ENCODE measurements at places on chromosomes 4 and X.

DNA sequence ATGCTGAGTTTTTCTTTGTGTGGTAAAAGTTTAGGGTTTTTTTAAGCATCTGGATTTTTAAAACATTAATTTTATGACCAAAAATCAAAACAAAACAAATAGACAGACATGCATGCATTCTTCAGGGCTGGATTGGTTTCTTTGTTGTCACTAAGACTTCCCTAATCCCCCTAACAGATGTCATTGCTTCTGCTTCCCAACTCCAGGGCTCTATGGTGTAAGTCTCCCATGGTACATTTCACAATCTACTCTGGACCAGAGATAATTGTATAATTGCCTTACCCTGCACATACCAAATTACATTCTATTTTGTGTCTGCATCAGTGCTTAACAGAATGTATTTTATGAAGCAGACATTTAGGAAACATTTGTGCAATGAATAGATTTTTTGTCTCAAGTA is 529.1 kb upstream of the SMIM31 start:
- DNase-seq: no peak

DNA sequence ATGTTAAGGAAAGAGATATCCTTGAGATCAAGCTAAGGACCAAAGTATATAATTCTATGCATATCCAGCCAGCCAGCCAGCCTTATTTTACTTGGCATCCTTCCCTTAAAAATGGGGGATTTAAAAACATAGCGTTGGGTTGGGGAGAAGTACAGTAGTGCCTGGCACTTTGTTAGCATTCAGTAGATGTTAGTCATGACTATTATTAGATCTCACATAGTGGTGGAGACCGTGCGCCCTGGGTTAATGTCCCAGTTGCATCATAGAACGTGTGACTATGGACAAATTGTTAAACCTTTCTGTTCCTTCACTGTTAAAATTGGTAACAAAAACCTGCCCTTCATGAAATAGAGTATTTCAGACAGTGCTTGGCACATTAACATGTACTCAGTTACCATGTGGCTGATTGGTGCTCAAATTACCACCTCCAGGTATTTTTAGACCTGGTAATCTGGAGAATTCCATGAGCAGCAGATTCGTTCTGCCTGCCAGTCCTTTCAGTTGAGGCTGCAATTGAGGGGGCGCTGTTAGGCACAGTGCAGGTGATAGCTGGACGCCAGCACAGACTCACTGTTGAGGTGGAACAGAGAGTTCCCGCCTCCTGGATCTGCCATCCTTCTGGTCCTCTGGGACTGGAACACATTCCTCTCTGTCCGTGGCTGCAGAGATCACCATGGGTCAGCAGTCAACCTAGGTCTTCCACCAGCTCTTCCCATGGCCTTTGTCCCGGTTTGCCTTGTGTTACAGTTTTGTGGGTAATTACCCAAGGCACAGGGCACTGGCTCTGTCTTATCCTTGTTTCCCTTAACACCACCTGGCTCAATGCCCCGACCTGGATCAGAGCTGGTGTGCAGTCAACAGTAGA is 31.7 kb downstream of the RBBP7 start:
- DNase-seq: no peak

- no peak for DNase-seq
Measured at GRCh38 chr4:141801558-141801957, 165.2 kb downstream of the IL15 start.

DNA sequence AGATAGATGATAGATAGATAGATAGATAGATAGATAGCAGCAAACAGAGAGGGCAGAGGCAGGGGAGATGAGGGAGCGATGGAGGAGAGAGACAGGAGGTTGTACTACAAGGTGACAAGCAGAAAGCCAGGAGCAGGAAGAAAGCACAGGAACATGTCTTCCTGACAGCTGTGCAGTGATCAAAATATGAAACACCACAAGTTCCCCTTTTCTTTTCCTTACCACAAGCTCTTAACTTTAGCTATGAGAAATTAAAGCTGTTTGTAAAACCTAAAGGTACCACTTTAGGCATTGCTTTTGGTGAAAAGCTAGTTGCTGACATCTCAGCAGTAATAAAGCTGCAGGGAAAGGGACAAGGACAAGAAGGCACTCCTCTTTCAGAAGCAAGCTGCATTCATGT is 9.1 kb upstream of the MAGED4B start:
- DNase-seq: no peak

GRCh38 chr4:143085659-143086058 is 99.1 kb upstream of the USP38 start:
- no peak for DNase-seq

- no peak for DNase-seq
Measured at GRCh38 chrX:17944833-17945497, 83.9 kb upstream of the RAI2 start.

- no peak for DNase-seq
Measured at GRCh38 chr4:76504613-76505465, 69.8 kb downstream of the SHROOM3 start.

DNA sequence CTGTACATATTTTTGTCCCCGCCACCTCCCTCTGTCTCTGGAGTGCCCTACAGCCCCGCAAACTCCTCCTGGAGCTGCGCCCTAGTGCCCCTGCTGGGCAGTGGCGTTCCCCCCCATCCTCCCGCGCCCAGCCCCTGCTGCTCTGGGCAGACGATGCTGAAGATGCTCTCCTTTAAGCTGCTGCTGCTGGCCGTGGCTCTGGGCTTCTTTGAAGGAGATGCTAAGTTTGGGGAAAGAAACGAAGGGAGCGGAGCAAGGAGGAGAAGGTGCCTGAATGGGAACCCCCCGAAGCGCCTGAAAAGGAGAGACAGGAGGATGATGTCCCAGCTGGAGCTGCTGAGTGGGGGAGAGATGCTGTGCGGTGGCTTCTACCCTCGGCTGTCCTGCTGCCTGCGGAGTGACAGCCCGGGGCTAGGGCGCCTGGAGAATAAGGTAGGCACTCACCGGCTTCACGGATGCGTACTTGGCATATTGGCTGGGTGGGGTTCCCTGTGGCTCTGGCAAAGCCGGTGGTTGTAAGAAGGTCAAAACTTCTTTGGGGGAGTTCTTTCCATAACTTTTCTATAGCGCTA is 653 bp downstream of the HHIP start:
- no peak for DNase-seq

GRCh38 chr4:104719539-104720230 is 225.0 kb upstream of the CXXC4 start:
- no peak for DNase-seq

- DNase-seq: peak; percentile 44
Measured at GRCh38 chr4:37400241-37400881, 155.8 kb downstream of the NWD2 start.

DNA sequence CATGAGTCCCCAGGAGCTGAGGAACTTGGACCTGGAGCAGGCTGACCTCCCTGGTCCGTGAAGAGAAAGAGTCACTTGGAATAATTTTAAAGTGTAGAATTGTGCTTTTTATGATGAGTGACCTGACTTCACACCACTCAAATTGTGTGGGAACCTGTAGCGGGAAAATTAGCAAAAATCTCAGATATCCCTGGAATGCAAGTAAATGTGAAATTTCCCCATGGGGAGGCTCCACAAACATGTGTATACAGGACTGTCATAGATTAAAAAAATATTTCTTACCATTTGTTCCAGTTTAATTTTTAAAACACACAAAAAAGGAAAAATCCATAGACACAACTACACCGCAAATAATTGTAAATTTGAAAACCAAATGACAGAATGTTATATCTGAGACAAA is 1079.6 kb upstream of the PABPC4L start:
- no peak for DNase-seq

DNA sequence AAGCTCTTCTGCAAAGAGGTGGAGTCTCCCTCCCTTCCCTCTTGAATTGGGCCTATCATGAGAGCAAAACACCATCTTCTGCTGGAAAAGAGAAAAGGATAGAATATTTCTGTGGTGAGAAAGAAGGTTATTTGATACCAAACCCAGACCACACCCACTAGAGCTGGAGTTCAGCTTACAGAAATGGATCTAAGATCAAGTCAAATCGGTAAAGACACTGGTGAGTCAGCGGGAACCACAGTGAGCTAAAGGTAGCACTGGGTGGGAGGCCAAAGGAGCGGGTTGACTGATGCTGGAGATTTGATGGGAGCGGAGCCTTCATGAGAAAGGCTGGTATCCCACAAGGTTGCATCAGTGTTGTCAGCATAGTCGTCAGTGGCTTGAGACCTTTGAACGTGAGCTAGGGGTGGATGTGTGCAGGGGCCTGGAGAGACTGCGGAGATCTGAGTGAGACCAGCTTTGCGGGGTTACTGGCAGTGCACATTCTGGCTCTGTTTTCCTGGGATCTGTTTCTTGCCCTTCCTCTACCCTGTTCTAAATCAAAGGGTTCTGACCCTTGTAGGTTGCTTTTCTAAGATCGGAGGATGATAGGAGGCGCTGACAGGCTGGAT is 106.4 kb upstream of the SCOC start:
- no peak for DNase-seq

DNA sequence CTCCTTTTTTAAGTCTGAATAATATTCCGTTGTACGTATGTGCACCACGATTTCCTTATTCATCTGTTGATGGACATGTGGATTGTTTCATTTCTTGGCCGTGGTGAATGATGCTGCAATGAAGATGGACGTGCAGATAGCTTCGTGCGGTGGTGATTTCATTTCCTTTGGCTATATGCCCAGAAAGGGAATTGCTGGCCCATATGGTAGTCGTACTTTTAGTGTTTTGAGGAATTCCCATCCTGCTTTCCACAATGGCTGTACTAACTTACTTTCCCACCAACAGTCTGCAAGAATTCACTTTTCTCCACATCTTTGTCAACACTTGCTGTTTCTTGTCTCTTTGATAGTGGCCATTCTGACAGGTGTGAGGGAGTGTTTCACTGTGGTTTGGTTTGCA is 12.8 kb downstream of the ZFP42 start:
- DNase-seq: no peak

DNA sequence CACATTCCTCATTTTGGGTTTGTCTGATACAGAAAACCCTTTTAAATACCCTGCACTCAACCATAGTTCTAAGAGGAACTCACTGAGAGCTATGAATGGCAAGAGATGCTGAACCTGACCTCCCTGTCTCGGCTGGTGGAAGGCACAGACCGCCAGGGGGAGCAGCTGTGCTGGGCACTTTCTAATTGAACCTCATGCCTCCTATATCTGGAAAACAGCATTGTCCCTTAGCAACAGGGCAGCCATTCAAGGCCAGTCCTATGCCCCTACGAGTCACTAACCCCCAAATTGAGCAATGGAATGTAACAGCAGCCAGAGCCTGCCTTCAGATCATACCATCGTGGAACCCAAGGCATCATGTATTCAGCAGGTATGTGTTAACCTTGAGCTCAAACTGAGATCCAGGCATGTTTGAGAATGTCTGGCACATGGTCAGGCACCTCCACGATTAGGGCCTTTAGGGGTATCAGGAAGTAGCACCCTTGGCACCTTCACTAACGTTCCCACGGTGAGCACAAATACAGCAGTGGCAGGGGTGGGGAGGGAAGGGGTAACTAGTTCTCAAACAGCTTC is 5.1 kb downstream of the USP27X start:
- DNase-seq: peak; percentile 25

DNA sequence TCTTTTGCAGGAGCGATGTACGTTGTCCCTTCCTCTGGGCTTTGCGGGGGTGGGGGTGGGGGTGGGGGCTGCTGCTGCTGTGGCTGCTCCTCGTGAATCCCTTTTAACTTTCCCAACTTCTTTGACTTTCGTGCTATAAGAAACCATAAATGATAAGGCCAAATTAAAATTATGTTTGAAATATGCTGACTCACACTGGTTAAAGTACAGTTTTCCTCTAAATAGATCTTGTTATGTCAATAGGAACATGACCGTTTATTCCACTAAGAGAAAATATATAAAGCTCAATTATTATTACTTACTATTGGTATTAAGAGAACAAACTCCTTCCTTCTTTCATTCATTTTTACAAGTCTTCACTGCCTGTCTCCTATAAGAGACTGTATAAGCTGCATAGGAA is 287.4 kb downstream of the NR3C2 start:
- DNase-seq: no peak

DNA sequence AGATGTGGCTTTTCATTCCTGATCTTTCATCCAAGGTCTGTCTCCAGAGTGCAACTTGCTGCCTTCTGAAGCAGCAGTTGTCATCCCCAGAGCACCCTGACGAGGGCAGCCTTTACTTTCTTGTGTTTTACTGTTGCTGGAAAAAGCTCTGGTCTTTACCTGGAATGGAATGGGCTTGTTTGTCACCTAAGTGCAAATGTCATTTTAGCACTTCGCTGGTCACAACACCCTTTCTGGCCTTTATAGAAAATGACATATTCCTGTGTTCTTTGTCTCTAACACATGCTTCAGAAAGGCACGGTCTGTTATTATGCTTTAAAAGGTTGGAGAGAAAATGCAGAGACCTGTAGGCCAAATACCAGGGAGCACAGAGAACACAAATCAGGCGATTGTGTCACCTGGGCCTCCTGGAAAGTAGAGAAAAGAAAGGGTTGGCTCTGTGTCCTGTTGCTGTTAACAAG is 332.7 kb upstream of the IGFBP7 start:
- peak; percentile 23 for DNase-seq

GRCh38 chrX:105723966-105724735 is 98.2 kb upstream of the NRK start:
- no peak for DNase-seq

DNA sequence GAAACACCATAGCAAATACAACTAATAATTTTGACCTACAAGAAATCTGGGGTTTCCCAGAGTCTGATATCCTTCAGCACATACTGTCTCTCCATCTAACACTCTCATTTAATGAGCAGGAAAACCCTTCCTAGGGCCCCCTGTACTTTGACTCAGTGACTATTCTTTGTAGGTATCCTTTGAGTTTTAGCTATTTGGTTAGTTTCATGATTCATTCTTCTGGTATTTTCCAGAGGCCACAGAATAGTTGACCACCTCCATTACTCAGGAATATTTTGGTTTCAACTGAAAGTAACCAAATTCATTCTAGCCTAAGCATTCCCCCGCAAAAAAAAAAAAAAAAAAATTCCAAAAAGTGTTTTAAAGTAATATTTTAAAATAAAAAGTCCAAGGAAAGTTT is 140.0 kb downstream of the IDS start:
- no peak for DNase-seq

DNA sequence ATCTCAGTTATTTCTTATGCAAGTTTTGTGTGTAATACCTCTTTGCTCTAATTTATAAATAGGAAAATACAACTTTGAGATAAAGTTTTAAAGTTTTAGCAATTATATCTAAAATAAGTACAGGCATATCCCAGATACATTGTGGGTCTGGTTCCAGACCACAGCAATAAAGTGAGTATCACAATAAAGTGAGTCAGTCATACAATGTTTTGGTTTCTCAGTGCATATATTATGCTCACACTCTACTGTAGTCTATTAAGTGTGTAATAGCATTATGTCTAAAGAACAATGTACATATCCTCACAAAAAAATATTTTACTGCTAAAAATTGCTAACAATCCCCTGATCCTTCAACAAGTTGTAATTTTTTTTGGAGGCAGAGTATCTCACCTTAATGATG is 49.2 kb downstream of the ANAPC10 start:
- DNase-seq: no peak

- no peak for DNase-seq
Measured at GRCh38 chrX:152876931-152877840, 20.7 kb upstream of the ZNF185 start.

- no peak for DNase-seq
Measured at GRCh38 chr4:20358110-20358509, 106.4 kb downstream of the SLIT2 start.

- DNase-seq: no peak
Measured at GRCh38 chr4:70816894-70817293, 22.8 kb downstream of the GRSF1 start.

Measured in NCI-H1048 (cell line).